ENCODE measurements at places on chromosomes 6 and 20.

- no peak for DNase-seq
Measured at GRCh38 chr6:134416418-134417154, 98.7 kb upstream of the SGK1 start.

DNA sequence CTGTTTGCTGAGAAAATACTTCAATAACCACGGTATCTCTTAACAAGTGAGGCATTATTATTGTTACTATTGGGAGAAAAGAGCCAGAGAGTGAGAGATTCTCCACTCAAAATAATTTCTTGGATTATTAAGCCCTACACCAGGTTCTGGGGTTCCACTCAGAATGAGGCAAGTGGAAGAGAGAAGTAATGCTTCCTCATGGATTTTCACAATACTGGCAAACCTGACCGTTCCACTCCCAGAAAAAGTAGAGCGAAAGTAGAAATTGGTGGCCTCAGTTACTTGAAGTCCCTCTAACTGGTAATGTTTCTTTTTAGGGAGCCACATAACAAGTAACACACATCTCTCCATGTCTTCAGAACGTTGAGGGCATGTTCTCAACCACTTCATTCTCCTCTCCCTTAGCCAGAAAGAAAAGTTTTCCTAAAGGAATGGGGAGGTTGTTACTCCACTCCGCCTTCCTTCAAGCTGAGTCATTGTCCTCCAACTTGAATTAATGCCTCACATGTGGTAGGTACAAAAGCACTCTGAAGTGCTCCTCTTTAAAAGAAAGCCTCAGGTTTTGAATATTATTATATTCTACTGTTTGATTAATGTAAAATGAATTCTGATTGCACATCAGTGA is 1.9 kb downstream of the BAG2 start:
- DNase-seq, result no peak

GRCh38 chr6:149482545-149483333 is 2.1 kb downstream of the ZC3H12D start:
- DNase-seq, result no peak

DNA sequence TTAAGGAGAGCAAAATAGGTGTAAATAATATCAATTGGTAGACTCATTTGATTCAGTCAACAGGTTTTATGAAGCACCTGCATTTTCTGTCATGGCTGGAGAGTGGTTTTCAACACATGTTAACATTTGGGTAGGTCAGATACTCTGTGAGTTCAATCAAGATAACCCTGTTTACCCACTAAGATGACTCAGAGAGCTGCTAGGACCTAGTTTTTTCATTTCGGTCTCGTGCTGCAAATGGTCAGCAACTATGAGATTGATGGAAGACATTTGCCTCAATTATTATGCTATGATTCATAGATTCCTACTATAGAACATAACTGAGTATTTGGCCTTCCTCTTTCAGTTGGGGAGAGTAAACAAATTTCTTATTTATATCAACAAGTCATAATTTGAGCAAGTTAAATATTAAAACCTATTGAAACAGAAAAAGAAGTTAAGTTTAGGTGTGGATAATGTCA is 391.4 kb upstream of the CITED2 start:
- no peak for DNase-seq

GRCh38 chr20:25576783-25577530 is 8.4 kb downstream of the NINL start:
- DNase-seq, result no peak

DNA sequence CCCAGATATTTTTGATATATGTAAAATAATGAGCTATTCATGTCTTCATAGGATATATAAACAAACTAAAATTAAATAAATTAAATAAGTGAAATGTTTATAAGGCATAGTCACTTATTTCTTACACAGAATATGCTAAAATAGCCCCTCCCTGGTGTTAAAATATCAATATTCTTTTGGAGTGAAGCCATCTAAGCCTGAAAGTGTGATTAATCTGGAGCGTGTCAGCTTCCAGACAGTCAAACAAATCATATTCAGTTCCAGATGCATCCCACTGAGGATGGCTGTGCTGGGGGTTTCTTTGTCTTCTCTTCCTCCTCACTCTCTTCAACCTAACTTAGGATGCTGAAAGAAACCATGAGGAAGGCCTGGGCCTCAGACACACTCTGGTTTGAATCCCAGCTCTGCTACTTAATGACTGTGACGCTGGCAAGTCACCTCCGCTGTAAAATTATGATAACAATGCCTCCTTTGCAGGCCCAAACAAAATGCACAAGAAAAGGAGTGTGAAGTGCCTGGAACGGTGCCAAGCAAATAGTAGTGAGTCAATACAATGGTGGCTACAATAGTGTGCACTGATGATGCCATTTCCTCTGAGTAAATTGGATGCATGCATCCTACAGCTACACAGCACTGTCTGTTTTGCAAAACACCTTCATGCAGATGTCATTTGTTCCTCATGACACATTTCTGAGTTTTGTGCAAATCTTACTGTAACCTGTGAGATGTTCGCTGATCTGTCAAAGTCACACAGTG is 161.4 kb downstream of the FOXC1 start:
- DNase-seq, result no peak

GRCh38 chr6:33013608-33014007 is 4.2 kb upstream of the HLA-DOA start:
- no peak for DNase-seq

- no peak for DNase-seq
Measured at GRCh38 chr6:13049666-13050254, 278.6 kb downstream of the TBC1D7 start.

DNA sequence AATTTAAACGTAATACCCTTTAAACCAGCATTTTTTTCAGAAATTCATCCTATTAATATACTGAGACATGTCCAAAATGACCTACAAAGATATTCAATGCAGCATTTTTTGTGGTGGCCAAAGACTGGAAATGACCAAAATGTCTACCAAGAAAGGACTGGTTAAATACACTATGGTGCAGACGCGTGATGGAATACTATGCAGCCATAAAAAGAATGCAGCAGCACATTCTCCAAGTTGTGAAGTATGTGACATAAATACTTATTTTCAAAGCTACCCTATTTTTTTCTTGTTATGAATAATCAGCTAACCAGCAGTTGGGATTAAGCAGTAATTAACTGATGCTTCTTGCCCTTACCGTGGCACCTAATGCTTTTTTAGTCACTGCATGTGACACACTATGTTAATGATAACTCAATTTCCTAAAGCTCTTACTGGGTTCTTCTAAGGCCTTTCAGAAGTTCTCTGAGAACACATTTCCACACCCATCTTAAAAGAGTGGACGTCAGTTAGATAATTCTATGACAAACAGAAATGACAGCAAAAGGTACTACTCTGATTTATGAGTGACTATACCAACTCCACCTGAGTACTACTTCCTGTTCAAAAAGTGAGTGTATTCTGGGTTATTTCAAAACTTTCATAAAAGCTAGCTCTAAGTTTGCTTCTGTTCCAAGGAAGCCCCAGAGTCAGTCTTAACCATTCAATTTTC is 24.9 kb downstream of the TTI1 start:
- no peak for DNase-seq

GRCh38 chr6:56715741-56716140 is 73.1 kb upstream of the DST start:
- no peak for DNase-seq

DNA sequence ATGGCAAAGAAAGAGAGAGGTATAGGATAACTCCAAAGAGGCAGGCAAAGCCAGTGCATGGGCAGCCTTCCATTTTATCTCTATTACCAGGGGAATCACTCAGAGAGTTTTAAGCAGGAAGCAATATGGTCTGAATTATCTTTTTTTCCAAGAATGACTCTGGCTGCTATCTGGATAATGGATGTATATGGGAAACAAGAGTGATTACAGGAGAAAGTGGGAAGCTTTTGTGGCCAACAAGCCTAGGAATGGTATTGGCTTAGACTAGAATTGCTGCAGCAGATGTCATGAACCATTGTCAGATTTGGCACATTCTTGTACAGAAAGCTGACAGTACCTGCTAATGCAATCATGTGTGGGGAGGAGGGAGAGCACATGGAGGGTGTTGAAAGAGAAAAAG is 73.0 kb upstream of the BTBD3 start:
- DNase-seq, result no peak

GRCh38 chr20:44643596-44644229 is 7.8 kb downstream of the ADA start:
- no peak for DNase-seq

- no peak for DNase-seq
Measured at GRCh38 chr20:38726804-38727606, 2.7 kb downstream of the SLC32A1 start.

- no peak for DNase-seq
Measured at GRCh38 chr6:124887872-124888580, 74.2 kb upstream of the RNF217 start.

GRCh38 chr20:25127761-25128537 is 46.0 kb upstream of the VSX1 start:
- no peak for DNase-seq

DNA sequence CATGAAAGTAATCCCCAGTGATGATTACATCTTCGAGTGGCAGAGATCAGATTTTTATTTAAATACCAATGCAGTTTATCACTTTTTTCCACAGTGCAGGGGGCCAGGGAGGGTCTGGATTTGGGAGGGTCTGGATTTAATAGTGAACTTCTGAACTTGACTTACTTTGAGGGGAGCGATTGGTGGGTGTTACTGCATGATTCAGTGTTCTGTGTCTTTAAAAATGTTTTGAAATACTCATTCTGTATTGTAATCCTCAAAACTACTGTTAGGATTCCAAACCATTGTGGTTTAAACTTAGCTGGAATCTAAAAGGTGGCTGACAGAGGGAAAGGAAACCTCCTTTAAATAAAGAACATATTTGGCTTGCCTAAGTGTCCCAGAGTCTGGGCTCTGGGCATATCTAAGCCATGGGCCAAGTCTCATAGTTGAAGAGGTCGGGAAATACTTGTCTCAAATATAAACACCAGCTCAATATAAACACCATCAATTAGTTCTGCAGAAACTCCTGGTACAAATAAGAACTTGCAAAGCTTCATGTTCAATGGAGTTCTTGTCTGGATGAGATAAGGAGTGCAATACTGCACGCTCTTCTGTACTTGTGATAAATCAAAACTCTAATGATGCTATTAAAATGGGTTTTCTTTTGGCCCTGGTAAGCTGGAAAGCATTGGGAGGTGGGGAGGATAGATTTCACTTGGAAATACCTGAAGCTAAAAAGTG is 14.4 kb downstream of the JARID2 start:
- DNase-seq, result no peak

GRCh38 chr6:33696548-33697518 is 14.7 kb downstream of the UQCC2 start:
- no peak for DNase-seq

GRCh38 chr6:17871189-17871519 is 116.3 kb downstream of the KIF13A start:
- DNase-seq, result no peak

DNA sequence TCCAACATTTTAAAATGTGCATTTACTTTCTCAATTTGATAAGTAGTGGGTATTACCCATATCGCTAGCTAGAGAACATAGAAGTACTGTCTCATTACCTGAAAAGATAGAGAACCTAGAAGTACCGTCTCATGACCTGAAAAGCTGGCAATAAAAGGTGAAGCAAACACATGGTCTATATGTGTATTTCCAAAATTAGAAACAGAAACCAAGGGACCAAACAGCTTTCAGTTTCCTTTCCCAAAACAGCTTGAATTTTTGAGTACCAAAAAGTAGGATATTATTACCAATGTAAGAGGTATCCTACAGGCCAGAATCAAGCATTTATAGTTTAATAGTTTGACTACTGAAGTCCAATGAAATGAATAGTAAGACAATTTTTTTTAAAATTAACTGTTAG is 77.2 kb downstream of the KIF13A start:
- DNase-seq, result no peak

- DNase-seq, result no peak
Measured at GRCh38 chr20:16580147-16580546, 6.9 kb upstream of the KIF16B start.

GRCh38 chr20:62590309-62591121 is 51.8 kb upstream of the SLCO4A1 start:
- peak; percentile 51 for DNase-seq

- DNase-seq, result no peak
Measured at GRCh38 chr20:34375977-34376430, 12.9 kb downstream of the ITCH start.

- no peak for DNase-seq
Measured at GRCh38 chr20:35602851-35603495, 12.7 kb upstream of the SPAG4 start.

DNA sequence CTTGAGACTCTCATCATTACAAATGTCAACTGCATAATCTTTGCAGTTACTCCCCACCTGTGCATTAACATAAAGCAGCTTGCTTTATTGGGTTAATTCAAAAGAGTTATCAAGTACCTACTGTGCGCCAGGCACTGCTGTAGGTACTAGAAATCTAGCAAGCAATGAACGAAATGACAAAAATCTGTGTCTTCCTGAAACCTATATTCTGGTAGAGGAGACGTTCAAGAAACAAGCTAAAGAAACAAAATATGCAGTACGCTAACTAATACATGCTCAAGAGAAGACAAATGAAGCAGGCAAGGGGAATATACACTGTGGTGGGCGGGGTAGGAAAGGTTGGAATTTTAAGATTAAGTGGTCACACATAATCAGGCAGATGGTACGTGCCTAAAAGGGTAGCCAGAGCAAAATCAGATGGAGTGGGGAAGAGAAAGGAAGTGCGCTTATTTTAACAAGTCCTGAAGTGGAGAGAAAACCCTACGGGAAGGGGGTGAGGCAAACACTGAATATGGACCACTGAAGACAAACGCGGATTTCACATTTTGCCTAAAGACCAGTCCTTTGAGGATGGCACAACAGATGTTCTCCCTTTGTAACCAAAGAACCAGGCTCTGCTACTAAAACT is 1.2 kb downstream of the ELOVL2 start:
- no peak for DNase-seq

- DNase-seq, result no peak
Measured at GRCh38 chr6:56875961-56876360, 78.9 kb upstream of the BEND6 start.

- no peak for DNase-seq
Measured at GRCh38 chr6:140586426-140587061, 1212.1 kb upstream of the CITED2 start.

DNA sequence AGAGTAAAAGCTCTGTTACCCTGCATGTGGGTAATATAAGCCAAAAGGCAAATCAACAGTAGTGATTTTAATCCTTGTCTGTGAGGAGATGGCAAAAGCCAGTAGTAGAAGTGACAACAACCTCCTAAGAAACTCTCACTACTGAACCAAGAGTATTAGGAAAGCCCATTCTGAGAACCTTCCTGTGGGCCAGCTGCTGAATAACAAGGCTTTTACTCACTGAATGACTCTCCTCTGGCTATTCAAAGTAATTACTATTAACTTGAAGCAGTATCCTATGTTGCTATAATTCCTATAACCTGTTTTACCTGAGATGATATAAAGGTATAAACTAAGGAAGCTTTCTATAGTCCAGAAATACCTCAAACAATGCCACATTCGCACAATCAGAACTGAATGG is 55.1 kb downstream of the CHD6 start:
- no peak for DNase-seq

- DNase-seq, result no peak
Measured at GRCh38 chr6:117034971-117035370, 157.9 kb downstream of the RFX6 start.
